Right renal cortex interstitium (tissue), 3 donors: ENCODE measurements at places on chromosomes 1 and 21. TPM values are rescaled to one million over a fixed set of nuclear protein-coding genes. Genes with fewer than 3 reads are reported as not detected.

GRCh38 chr1:227093309-227093708 is 153.2 kb downstream of the COQ8A start:
- no peak for DNase-seq

GRCh38 chr21:43348170-43348766 is 78.7 kb downstream of the SIK1 start:
- DNase-seq, result no peak

DNA sequence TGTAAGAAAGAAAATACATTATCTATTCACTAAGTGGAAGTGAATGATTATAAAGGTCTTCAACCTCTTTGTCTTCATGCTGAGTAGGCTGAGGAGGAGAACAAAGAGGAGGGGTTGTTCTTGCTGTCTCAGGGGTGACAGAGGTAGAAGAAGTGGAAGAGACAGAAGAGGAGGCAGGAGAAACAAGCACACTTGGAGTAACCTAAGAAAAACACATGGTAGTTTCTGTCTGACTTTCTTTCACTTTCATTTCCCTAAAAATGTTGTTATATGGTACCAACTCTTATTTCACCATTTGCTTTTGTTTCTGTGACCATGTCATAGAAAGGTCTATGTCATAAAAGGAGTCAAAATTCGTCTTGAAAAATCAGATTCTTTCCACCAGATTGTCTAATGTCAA is 696.6 kb upstream of the BRINP3 start:
- no peak for DNase-seq

DNA sequence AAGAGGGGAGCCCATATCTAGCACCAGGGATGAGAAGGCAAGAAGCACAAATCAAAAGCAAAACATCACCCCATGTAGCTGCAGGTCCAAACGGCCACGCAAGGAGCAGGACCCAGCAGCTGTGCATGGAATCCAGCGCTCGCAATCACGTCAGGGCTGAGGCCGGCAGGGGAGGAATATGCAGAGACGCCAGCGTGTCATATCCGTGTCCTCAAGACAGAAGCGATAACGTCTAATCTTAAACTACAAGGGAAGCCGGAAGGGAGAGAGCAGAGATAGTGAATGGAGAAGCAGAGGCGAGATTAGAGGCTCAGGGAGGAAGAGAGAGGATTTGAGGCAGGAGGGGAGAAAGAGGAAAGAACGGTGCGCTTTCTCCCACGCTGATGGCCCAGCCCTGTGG is 39.1 kb downstream of the FBXO2 start:
- DNase-seq, result no peak

- DNase-seq, result no peak
Observed at GRCh38 chr1:236065509-236066005, 667 bp upstream of the NID1 start.

The UBASH3A gene
- not detected for polyA plus RNA-seq
